Kidney (tissue), 22 donors: ENCODE measurements at places on chromosomes 3 and 15. TPM values are rescaled to one million over a fixed set of nuclear protein-coding genes. Genes with fewer than 3 reads are reported as not detected.

The GCHFR gene
- total RNA-seq, result 15.4 TPM

The DLEC1 gene
- 3.3 TPM for total RNA-seq

The ZNF660 gene
- total RNA-seq, result 5.3 TPM

DNA sequence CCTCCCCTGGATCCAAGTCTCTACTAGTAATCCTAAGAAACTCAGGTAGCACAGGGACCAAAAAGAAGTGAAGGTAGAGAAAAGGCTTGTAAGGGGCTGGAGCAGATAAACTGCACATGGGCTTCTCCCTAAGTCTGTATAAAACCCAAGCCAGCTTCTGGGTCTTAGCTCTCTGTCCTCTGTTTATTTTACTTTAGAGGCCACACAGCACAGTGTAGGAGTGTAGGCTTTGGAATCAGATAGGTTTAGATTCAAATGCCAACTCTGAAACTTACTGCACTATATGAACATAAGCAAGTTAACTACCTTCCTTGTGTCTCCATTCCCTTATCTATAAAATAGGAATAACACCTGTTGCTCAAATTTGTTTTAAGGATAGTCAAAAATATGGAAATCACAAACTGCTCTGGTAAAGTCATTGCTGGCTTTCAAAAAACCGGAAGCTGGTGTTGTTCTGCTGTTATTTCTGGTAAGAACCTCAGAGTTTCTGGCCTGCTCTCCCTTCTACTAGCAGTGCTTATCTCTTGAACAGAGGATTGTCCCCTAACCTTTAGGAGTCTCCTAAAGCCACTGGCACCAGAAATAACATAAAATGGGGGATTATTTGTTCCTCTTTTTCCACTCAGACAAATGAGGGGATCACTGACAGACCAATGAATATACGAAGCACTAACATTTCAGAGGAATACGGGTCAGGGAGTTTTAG is 33.8 kb downstream of the PIK3R4 start:
- H3K36me3 ChIP-seq, result peaks cover 7% of the 10 kb centered on the region
- no peak overlapping the region for H3K4me3 ChIP-seq
- H3K27me3 ChIP-seq, result no peaks in the 10 kb centered on the region
- H3K4me1 ChIP-seq, result no peaks in the 10 kb centered on the region
- H3K27ac ChIP-seq, result no peak overlapping the region
- DNase-seq, result no peak

DNA sequence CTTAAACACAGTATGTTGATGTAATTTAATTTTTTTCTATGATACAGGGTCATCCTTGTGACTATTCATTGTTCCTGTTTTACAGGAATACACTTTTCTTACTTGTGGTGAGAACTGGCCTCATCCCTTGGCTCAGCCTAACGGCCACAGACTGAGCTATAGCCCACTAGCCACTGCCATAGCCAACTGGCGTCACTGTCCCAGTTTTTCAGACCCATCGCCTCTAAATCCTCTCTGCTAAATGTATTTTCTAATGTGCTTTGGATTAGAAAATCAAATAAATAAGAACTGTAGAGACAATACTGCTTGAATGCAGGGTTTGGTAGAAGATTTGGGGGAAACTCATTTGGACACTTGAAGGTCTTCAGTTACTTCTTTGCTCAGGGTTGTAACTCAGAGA is 113.1 kb downstream of the TIGIT start:
- no peak overlapping the region for H3K4me3 ChIP-seq
- no peak overlapping the region for H3K27ac ChIP-seq
- H3K36me3 ChIP-seq, result no peaks in the 10 kb centered on the region
- H3K27me3 ChIP-seq, result no peaks in the 10 kb centered on the region
- no peak for DNase-seq

- H3K4me3 ChIP-seq, result no peak overlapping the region
- H3K36me3 ChIP-seq, result no peaks in the 10 kb centered on the region
- H3K4me1 ChIP-seq, result no peaks in the 10 kb centered on the region
Observed at GRCh38 chr15:70023064-70023768, 74.5 kb downstream of the TLE3 start.

DNA sequence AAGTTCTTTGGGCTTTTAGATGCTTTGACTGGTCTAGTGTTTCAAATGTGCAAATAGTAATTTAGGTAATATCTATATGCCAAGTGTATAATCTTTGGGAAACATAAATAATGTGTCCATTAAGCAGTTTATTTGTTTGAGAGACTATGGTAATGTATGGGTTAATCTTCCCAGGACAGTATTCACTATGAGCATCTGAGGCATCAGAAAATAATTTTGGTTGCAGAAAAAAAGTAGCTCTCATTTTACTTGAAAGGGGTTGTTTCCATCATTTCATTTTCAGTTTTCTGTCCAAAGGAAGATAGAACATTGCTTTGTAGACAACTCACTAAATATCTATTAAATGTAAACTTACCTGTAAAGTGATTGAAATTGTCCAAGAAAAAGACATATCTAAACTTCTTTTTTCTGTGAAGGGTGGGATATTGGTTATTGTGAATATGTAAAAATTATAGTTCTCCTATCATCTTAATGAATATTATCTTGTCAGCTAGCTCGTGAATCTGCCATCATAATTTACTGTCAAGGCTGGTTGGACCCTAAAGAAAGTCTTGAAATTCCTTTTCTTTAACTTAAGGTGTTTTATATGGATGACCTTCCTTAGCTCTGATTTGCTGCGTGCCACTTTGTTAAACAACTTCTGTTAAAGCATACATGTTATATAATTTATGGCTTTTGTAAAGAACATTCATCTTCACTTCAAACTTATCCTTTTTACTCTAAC is 108.8 kb downstream of the EPHA3 start:
- no peaks in the 10 kb centered on the region for H3K36me3 ChIP-seq
- H3K4me1 ChIP-seq, result no peaks in the 10 kb centered on the region
- no peak overlapping the region for H3K27ac ChIP-seq
- DNase-seq, result no peak
- H3K27me3 ChIP-seq, result no peaks in the 10 kb centered on the region
